ENCODE measurements at places on chromosomes 7 and 10.

DNA sequence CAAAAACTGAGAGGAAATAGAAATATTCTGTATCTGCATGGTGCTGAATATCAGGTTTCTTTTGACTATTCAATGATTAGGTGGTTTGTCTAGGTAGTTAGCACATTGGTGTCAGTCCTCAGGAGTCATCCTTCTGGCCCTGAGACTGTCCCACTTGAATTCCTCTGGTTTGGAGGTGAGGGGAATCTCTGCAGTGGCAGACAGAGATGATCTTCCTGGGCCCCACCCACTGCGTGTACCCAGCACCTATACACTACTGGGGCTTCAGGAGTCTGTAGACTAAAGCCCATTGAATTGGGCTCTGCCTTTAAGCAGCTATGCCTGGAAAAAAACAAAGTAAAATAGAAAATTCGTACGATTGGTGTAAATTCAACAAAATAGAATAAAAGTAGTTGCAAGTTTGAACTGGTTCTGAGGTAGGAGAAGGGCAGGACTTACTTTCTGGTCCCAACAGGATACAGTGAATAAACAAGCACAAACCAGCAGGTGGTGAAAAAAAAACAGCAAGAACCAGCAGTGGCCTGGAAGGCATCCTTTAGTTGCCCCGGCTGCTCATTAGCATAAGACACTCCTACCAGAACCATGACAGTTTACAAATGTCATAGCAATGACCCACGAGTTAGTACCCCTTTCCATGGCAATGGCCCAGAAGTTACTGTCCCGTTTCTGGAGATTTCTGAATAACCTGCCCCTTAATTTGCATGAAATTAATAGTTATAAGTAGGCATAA lies 1.7 kb downstream of the LIPM start:
- no peak for DNase-seq

- DNase-seq, result no peak
These were observed 15.6 kb downstream of the CPED1 start for GRCh38 chr7:121003986-121004685.

DNA sequence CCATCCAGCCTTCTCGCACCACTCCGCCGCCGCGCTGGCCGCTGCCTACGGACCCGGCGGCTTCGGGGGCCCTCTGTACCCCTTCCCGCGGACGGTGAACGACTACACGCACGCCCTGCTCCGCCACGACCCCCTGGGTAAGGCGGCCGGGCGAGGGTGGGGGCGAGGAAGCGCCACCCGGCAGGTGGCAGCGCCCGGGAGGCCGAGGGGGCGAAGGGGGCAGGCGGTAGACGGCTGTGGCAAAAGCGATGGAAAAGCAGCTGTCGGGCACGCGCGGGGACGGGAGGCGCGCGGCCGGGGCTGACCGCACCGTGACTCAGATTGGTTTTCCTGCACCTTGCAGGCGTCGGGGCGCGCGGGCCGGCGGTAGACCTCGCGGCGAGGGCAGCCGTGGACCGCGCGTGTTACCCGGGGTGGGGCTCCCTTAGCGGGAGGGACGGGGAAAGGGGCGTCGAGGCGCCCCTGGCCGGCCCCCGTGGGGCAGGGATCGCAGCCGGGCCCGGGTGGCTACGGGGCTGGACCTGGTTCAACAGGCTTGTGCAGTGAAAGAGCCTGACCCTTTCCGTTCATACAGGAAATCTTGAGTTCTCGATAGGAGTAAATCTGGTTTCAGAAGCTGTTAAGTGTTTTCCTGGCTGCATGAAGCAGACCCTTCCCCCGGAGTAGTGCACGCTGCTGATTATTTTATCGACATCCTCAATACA lies 608 bp downstream of the HHEX start:
- DNase-seq, result no peak

- no peak for DNase-seq
These were observed 59.1 kb downstream of the PDGFA start for GRCh38 chr7:460374-461116.

DNA sequence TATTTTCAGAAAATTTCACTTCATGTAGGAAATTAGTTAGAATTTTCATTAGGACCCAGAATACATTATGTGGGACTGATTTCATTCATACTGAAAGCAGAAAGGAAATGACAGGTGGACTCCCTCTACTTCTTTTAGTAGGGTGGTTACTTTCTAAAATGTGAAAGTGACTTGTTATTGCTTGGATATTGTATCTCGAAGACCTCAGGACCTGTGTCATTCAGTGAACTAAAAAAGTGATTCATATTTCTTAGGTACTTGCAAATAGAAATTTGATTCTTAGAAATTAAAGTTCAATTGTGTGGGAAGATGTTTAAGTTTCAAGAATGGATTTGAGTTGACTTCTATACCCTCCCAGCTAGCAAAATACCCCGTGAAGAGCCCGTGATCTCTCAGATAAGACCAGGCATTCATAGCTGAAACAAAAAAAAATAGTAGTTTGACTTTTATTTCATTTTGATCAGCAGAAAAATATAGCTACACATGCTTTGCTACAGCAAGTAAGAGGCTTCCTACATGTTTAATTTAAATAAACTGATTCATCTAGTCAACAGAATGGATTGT lies 1037.1 kb downstream of the GATA3 start:
- DNase-seq, result no peak

DNA sequence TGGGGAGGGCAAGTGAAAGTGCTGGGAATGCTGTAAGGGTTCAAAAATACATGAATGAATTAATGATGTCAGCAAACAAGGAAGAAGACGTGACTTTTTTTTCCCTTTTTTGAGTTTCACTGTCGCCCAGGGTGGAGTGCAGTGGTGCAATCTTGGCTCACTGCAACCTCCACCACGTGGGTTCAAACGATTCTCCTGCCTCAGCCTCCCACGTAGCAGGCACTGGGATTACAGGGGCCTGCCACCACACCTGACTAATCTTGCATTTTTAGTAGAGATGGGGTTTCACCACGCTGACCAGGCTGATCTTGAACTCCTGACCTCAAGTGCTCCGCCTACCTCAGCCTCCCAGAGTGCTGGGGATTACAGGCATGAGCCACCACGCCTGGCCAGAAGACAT lies 30.0 kb downstream of the DENND10 start:
- no peak for DNase-seq

GRCh38 chr10:126013489-126014281 lies 117.3 kb downstream of the FANK1 start:
- peak; percentile 73 for DNase-seq

All from skeletal muscle cell (primary cell).